ENCODE measurements at places on chromosomes 5 and 9.

DNA sequence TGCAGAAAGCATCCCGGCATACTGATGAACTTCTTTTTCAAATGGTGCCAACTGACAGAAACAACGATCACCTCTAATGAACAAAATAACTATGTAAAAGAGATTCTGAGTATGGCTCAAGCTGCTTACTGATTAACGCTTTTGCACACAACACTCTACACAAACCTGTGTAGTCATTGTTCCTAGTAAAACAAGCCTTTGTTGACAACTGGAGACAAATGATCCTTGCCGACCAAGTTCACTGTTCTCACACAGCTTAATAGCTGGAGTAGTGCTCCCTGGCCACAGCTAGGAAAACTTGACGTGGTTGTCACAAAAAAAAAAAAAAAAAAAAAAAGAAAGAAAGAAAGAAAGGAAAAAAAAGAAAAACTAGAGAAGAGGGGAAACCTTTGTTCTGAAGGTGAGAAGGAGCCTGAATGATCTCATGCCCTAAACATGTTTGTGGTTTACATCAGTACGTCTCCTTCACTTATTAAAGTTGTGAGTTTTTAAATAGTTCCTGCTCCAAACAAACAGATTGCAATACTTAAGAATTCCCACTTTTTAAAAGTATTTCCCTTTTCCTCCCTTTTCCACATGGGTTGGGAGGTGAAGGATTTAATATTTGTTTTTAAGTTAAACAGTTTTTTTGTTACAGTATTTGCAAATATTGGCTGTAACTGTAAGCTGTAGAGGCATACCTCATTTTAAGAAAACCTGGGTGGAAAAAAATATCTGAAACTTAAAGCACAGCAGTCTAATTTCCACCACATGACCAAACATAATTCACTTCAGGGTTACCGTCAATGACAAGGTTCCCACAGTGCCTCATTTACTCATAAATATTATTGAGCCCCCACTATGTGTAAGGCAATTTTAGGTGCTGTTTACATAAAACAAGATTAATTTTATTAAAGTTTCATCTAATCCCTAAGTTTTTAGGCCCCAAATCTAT lies 63.7 kb downstream of the GLIS3 start:
- DNase-seq: no peak

DNA sequence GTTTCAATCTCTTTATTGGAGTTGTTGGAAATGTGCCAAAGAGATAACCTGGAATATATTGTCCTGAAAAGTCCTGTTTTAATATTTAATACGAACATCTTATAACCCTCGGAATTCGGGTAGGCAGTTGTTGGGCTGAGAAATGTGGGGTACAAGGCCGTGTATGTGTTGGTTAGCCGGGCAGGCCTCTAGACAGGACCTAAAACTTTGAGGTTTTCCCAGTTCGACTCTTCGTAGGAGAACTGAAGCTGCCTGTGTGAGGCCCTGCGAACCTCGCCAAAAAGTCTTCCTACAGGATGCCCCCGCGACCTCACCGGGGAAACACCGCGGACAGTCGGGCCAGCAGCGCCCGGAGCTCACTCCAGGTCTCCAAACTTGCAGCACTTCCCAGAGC lies 583 bp upstream of the TJP2 start:
- DNase-seq: no peak

DNA sequence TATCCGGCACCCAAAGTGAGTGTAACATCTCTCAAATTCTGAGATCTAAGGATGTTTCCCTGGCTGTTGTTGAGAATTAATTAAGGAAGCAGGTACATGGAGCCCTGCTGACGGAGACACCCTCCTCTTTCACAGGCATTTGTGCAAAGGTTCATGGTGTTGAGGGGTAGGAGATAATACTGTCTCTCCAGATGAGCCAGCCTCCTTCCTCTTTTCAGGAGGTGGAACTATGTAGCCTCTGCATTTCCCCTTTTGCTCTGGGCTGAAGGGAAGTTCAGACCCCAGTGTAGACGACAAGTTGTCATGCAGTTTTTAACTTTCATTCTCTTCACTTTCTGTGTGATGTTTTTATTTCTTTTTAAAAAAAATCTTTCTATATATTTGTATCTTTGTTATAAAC lies 107.5 kb downstream of the GALNT10 start:
- peak; percentile 81 for DNase-seq

- no peak for DNase-seq
These were observed 72.8 kb downstream of the NR6A1 start for GRCh38 chr9:124698265-124698664.

GRCh38 chr5:150239099-150239793 lies 49.4 kb downstream of the SLC6A7 start:
- no peak for DNase-seq

All from suppressor macrophage (primary cell).